ENCODE measurements at places on chromosomes 6 and 20. TPM values are rescaled to one million over a fixed set of nuclear protein-coding genes. Genes with fewer than 3 reads are reported as not detected.

Gene CLDN20
- not detected for total RNA-seq

Gene PLCB4
- 16.9 TPM for total RNA-seq

Gene PACRG
- total RNA-seq: not detected

Gene COL9A3
- total RNA-seq: 14.3 TPM

Gene CALHM4
- total RNA-seq: not detected

Gene SGK2
- 6.6 TPM for total RNA-seq

Gene TAGAP
- total RNA-seq: not detected

Gene SLC17A2
- total RNA-seq: not detected

Gene SEMG1
- not detected for total RNA-seq

Gene SDHAF4
- total RNA-seq: 6.2 TPM
